ENCODE measurements at places on chromosomes 7 and 10.

GRCh38 chr10:116697816-116698215 lies 44.5 kb downstream of the HSPA12A start:
- no peak for DNase-seq

DNA sequence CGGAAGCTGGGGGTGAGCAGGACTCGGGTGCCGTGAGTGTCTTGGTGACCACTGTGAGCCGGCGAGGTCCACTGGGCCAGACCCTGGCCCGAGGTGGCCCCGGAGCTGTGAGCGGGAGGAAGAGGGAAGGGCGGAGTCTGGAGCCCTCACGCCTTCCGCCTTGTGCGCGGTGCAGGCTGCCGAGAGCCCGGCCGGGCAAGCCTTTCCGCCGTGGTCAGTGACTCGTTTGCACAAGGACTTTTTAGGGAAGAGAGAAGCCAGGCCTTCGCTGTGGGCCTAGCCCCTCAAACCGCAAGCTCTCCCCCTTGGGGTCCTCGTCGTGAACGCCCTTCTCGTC lies 40.9 kb upstream of the ZNF32 start:
- no peak for DNase-seq

DNA sequence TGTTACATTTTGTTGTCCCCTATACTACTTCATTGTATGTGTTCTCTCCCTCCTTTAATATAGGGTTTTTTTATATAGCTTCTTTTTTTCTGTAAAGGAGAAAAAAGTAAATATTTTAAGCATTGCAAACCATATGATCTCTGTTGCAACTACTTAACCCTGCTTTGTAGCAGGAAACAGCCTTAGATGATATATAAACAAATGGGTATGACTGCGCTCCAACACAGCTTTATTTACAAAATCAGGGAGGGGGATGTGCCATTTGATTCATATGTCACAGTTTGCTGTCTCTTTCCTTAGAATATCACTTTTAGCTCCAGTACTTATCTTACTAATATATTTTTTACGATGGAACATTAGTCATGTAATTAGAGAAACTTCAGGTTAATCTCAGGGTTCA lies 155.2 kb upstream of the GNAI1 start:
- DNase-seq, result no peak

DNA sequence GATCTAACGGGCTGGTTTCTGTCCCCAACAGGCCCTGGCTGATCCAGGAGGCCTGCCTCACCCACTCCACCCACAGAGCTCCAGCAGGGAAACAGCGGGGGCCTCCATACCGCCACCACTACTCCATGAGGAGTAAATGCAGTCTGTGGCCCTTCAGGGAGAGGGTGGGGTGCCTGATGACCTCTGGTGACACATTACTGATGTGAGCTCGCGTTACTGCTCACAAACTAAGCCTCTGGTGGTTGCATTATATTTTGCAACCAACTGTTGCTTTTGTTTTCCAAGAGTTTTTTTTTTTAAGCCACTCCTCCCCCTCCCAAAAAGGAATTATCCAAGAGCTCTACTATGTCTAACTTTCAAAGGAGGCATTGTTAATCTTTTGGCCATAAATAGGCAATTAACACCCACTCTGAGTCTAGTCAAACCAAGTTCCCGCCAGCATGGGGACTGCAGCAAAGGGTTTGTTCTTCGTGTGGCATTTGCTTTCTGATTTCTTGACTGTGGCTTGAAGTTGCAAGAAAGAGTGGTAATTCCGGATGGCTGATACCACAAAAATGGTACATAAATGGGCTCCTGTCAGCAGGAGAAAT lies 72.6 kb downstream of the FAM53B start:
- no peak for DNase-seq

DNA sequence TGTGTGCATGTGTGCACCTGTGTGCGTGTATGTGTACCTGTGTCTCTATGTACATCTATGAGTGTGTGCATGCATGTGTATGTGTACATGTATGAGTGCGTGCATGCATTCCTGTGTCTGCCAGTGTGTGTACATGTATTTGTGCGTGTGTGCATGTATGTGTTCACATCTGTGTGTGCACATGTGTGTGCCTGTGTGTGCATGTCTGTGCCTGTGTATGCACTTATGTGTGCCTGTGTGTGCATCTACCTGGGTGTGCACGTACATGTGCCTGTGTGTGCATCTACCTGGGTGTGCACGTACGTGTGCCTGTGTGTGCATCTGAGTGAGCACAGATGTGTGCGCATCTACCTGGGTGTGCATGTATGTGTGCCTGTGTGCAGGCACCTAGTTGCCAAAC lies 102.2 kb upstream of the DIP2C start:
- DNase-seq, result no peak

GRCh38 chr7:127884066-127884559 lies 147.1 kb downstream of the LRRC4 start:
- DNase-seq, result no peak

GRCh38 chr7:113799896-113800295 lies 118.9 kb downstream of the PPP1R3A start:
- no peak for DNase-seq

DNA sequence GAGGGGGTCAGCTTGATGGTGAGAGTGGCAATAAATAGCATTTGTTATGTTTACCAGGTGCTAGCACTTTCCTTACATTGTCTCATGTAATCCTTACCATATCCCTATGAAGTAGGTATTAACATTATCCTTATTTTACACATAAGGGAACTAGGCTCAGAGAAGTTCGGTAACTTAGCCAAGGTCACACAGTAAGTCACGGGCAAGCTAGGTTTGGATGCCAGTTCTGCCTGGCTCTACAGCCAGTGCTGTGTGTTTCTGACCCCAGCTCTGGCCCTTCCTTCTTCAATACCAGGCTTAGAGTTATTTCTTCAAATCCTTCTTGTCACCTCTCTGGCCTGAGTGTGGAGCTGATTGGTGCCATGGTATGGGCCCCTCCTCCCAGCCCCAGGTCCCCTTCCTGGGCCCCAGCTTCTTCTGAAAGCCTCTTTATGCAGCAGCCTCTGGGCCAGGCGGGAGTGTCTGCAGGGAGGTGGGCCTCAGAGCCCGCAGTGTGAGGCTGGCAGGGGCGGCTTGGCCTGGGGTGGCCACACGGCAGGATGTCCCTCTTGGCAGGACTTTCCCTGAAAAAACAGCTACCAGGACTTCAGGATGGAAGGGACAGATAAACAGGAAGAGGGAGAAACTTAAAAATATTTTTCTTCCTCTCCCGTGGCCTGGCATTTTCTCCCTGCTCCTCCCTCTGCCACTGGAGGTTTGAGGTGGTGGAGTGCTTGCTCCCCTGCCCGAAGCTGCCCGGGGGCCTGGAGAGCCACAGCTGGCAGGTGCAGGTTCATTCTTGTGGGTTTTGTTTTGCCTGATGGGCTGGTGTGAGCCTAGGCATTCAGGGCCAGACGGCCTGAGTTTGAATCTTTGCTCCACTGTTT lies 20.6 kb downstream of the PALD1 start:
- DNase-seq, result no peak

GRCh38 chr7:145016068-145016467 lies 180.2 kb upstream of the TPK1 start:
- no peak for DNase-seq

DNA sequence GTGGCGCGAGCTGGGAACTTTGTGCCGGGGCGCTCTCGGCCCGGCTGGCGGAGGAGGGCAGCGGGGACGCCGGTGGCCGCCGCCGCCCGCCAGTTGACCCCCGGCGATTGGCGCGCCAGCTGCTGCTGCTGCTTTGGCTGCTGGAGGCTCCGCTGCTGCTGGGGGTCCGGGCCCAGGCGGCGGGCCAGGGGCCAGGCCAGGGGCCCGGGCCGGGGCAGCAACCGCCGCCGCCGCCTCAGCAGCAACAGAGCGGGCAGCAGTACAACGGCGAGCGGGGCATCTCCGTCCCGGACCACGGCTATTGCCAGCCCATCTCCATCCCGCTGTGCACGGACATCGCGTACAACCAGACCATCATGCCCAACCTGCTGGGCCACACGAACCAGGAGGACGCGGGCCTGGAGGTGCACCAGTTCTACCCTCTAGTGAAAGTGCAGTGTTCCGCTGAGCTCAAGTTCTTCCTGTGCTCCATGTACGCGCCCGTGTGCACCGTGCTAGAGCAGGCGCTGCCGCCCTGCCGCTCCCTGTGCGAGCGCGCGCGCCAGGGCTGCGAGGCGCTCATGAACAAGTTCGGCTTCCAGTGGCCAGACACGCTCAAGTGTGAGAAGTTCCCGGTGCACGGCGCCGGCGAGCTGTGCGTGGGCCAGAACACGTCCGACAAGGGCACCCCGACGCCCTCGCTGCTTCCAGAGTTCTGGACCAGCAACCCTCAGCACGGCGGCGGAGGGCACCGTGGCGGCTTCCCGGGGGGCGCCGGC lies 870 bp downstream of the FZD1 start:
- no peak for DNase-seq

DNA sequence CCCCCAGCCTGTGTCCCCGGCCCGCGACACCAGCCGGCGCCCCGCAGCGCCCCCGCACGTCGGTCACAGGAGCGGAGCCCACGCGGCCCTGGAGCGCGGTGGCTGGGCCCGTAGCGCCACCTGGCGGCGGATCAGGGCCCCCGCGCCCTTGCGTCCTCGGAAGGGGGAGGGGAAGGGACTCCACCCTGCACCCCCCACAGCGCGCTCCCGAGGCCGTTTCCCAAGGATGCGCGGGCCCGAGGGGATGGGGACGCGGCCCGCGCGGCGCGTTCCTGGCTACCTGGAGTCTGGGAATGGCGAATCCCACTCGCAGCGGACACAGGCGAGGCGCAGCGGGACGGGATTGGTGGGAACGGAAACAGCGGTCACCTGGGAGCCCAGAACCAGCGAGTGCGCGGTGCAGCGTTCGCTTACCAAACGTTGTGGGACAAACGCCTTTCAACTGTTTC lies 23.8 kb upstream of the MKI67 start:
- peak; percentile 4 for DNase-seq

DNA sequence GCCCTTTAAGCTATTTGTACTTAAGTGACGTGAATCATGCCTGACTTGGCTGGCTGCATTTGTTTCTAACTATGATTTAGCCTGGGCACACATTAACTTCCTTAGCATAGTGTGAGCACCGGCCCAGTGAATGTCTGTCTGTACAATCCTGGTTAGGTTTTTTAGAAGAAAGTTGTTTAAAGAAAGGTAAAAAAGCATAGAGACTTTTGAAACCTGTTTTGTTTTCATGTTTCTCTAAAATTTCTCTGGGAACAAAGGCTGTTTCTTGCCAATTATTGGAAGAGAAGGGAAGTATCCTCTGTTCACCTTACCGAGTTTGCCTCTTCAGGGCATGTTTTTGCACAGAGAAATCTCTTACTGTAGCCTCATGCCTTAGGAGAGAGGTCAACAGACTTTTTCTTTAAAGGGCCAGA lies 42.9 kb upstream of the MET start:
- DNase-seq, result no peak

DNA sequence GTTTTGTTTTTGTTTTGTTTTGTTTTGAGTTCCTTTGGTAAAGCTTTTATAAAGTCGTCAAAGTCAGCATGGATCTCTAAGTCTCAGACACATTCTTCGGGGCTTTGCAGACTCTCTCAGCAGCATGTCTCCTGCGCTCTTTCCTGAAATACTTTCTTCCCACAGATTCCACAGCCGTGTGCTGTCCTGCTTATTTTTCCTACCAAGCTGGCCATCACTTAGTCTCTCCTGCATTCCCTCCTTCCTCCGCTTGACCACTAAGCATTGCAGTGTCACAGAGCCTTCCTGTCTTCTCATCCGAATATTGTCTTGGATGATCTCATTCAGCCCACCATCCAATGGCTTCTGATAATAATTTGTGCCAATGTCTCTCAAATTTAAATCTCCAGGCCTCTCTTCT lies 434.3 kb upstream of the C7orf33 start:
- DNase-seq, result peak; percentile 46

GRCh38 chr7:11120675-11121220 lies 147.1 kb downstream of the PHF14 start:
- DNase-seq, result no peak

- no peak for DNase-seq
Observed at GRCh38 chr10:63765126-63765525, 243.9 kb downstream of the REEP3 start.

GRCh38 chr7:44633254-44634186 lies 27.1 kb downstream of the OGDH start:
- DNase-seq, result peak; percentile 94
